Activated T-helper 1 cell treated with anti-CD3 and anti-CD28 coated beads, Interleukin-2, amount 50 U/mL, for 16 hours (primary cell): ENCODE measurements at places on chromosomes 3 and 15.

- DNase-seq: no peak
Observed at GRCh38 chr3:9770276-9770812, 597 bp upstream of the CAMK1 start.

DNA sequence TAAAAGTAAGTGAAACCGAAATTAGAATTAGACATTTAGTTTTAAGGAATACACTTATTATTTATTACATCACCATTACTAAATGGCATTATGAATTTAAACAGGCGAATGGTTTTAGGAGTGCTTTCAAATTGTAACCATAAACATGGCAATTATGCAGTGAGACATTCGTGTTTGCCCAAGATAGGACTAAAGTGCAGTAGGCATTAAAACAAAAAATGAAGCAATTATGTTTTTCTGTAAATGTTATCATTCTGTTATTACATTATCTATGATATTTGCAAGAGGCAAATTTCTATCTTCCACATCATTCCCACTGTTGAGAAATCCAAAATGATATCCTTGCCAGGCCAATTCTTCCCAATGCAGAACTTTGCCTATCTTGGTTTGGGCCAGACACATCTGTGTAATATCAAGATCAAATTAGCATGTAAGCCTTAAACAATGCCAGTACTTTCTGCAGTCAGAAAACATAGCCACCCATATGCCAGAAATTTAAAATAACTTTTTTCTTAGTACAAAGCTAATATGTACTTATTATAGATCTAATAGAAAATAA, 156.9 kb downstream of the ATP8B4 start:
- DNase-seq: no peak

DNA sequence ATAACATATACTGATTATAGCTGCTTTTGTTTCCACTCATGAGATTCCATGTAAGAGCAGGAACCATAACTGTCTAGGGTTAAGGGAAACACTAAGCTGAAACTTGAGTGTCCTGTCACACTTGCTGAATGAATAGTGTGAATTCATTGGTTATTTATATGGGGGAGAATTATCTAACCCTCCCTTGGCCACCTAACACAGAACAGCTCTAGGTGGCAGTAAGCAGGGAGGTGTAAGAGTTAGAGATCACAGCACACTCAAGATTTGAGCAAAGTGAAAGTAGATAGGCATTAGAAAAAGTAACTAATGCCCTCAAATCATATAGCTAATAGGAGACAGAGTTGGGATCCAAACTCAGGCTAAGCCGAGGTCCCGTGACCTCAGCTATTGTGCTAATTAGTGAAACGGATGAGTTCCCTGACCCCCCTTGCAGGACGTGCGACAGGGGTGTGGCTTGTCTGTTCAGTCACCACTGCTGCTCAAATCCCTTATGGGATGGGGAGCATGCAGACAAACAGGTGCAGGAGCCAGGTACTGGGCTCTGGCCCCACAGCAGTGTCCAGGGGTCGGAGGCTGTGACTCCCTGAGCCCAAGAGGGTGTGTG, 27.7 kb upstream of the ANO10 start:
- DNase-seq: no peak

DNA sequence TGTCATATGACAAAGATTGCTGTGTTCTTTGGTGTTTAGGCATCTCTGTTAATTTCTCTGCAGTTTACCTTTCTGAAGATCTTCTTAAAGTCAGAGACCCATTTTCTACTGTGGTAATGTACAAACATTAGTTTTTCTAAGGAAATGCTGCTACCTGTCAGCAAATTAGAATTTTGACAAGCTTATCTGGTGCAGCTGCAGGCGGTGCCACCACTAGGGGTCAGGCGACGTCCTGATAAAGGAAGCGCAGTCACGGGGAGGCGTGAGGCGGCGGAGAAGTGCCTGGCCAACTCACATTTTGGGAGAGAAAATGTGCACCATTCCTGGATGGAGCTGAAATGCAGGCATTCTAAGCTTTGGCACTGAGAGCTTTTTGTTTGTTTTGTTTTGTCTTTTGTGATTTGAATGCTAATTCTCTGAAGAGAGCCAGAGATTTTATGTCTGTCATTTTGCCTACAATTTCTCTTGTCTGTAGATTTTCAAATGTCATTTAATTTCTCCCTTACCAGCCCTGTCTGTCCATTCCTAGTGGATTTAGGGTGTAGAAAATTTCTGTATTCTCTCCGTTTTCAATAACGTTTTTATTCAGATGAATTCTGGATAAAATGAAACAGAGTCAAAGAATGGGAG, 24.9 kb upstream of the SIAH2 start:
- DNase-seq: peak; percentile 63

DNA sequence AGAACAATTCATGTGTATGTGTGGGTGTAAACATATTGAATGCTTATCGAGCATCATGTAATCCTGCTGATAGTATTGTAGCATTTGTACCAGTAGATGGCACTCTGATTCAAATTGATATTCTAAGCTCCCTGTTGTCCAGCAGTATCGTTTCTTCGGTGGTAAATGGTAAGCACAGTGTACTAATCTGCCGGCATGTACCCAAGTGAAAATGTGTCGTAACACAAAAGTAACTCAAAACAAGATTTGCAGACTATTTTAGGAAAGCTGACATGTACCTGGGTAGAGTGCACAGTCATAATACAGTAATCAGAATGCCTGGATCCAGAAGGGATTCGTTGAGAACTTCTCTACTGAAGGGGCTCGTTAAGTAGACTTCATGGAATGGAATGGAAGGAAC, 31.7 kb upstream of the MNS1 start:
- DNase-seq: no peak

DNA sequence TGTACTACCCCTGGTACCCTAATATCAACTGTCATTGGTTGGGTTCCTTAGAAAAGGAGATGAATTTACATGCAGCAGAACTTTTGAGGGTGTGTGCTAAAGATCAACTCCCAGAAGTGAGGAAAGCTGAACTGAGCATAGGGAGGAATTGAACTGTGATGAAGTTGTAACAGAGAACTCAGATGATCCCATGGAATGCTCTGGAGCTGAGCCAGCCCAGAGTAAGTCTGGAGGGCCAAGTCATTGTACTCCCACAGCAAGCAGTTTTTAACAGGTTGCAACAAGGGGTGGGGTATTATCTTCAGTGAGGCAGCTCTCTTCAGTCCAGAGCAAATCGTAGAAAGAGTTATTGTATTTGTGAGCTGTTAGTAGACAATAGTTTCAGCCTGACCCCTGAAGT, 572.3 kb downstream of the PYDC2 start:
- no peak for DNase-seq

GRCh38 chr3:127749361-127749760, 73.0 kb downstream of the MGLL start:
- no peak for DNase-seq

GRCh38 chr3:24661175-24661584, 166.5 kb upstream of the THRB start:
- DNase-seq: no peak

GRCh38 chr3:96813820-96814650, at the start of gene EPHA6:
TSS of gene EPHA6 (plus strand) at chr3:96814594.
- DNase-seq: no peak

- no peak for DNase-seq
Observed at GRCh38 chr15:76514282-76514681, 177.7 kb downstream of the ISL2 start.

GRCh38 chr3:26559227-26559626, 63.3 kb upstream of the LRRC3B start:
- no peak for DNase-seq

- no peak for DNase-seq
Observed at GRCh38 chr3:61530355-61530754, 31.0 kb upstream of the PTPRG start.

DNA sequence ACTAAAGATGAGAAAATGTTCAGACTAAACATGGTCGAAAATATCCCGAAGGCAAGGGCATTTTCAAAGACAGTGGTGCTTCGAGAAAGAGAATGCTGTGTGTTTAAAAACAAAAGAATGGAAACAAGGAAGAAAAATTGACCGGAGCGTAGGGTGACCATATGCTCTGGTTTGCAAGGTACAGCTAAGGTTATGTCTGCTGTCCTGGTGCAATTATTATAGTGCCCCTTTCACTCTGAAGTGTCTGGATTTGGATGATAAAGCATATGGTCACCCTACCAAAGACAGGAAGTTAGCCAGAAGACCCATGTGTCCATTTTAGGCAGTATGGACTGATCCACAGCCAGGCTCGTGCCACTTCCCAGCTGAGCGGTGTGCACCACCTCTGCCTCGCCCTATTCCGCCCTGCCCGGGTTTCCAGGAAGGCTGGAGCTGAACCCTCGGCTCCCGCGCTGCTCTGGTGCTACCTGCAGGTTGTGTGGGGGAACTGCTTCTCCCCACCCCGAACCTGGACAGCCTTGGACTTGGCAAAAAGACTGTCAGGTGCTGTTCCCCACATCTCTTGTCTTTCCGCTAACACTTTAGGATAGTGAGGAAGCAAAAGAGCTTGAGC, 25.2 kb downstream of the GOLGA6D start:
- no peak for DNase-seq

- no peak for DNase-seq
Observed at GRCh38 chr15:40471105-40471807, 472 bp downstream of the CHST14 start.

GRCh38 chr3:186589856-186590579, 19.5 kb downstream of the DNAJB11 start:
- no peak for DNase-seq

DNA sequence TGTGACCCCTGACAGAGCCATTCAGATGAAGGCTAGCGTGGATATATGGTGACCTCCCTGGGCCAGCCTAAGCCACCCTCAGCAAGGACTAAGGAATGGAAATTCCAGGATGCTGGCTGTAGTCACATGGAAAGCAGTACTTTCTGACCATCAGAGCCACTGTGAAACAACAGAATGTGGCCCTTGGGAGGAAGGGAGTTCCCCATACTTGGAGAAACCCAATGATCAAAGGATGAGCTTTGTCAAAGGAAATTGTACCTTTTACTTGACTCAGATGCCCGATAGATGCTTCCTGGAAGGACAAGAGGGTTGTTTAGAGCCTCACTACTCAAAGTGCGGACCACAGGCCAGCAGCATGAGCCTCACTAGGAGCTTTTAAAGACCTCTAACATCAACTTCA, 484.5 kb upstream of the PROK2 start:
- DNase-seq: no peak

- DNase-seq: no peak
Observed at GRCh38 chr3:58371754-58372153, 39.1 kb downstream of the PXK start.

DNA sequence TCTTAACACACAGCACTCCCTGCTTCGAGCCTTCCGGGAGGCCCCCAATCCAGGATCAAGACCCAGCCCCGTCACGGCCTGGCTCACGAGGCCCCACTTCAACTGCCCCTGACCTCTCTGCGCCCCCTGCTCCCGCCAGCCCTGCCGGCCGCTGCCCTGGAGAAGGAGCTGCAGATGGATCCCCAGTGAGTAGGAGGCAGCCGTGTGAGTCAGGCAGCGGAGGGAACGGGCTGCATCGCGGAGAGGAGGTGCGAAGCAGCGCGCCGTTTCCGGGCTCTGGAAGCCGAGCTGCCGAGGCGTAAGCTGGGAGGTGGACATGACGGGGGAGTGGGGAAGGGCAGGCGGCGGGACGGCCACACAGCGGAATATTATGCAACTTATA, 133.4 kb downstream of the TPRA1 start:
- no peak for DNase-seq

DNA sequence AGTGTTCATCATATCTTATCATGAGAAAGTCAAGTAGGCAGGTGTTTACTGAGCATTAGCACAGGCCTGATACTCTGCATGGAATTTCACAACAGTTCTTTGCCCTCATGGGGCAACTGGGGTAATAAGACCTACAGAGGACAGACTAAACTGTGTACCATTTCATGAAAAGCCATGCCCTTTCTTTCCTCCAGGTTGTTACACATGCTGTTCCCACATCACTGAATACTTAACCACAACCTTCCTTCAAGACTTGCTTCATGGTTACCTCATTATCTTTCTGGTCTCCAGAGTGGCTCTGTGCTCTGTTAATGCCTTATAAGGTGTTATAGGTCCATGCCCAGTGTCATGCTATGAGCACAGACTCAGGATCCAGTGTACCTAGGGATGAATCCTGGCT, 28.2 kb upstream of the RSL24D1 start:
- no peak for DNase-seq

GRCh38 chr3:57892423-57892822, 115.8 kb upstream of the FLNB start:
- DNase-seq: no peak

DNA sequence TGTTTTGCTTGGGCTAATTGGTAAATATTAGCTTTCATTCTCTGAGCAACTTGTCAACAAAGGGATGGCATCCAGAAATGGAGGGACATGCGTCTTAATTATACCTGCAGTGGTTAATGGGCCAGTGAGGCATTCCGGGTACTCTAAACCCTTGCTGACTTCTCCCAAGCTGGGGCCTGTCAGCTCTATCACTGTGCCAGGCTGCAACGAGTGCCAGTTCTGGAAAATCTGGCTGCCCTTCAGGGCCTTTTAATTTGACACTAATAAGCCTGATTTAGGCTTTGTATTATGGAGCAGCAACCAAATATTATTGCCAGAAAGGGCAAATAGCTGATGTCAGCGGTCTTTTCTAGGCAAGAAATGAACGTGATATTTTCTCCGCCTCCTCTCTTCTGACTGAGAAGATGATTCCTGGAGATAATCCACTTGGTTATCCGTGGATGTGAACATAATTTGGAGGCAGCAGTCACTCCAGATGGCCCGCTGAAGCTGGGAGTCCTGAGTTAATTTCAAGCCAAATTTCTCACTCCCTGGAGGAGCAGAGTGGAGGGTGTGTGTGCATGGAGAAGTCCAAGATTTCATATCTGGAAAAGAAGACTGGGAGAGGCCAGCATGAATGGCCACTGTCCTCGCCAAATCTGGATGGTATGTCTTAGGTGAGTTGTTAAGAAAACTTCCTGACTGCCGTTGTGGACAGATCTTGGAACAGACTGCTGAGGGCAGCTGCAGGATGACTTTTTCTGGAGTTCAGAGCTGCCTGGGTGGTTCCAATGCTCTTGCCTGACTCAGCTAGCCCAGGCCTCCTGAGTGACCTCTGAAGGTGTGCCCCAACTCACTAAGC, 44.4 kb upstream of the PSMD6 start:
- DNase-seq: no peak

DNA sequence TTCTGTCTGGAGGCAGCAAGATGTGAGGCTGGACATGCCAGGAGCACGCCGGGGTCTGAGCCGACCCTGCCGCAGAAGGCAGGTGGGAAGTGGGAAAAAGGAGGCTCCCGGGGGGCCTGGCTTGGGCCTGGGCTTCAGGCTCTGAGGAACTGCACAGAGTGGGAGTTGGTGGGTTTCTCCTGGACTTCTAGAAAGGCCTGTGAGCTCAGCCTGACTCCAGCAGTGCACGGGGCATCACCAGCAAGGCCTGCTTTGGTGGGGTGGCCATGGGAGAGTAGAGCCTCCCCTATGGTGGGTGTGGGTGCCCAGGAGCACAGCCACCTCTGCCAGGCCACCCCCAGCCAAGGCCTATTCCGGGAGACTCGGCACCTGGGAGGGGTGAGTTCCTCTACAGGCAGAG, 18.1 kb upstream of the SLC41A3 start:
- DNase-seq: no peak

GRCh38 chr3:10366651-10367101, 45.8 kb upstream of the SEC13 start:
- no peak for DNase-seq

- no peak for DNase-seq
Observed at GRCh38 chr15:49674370-49674769, 53.5 kb downstream of the DTWD1 start.
